Right ventricle myocardium inferior (tissue), 1 donor: ENCODE measurements at places on chromosomes 2 and 18. TPM values are rescaled to one million over a fixed set of nuclear protein-coding genes. Genes with fewer than 3 reads are reported as not detected.

- DNase-seq: no peak
These were observed 667 bp upstream of the SCYGR4 start for GRCh38 chr2:227616631-227617030.

The HOXD12 gene
- total RNA-seq: not detected

The SCN3A gene
- 0.95 TPM for total RNA-seq

GRCh38 chr2:25286723-25287483 is 54.8 kb downstream of the DNMT3A start:
- no peak for DNase-seq

The ALPP gene
- total RNA-seq: not detected

The KIAA2012 gene
- not detected for total RNA-seq

DNA sequence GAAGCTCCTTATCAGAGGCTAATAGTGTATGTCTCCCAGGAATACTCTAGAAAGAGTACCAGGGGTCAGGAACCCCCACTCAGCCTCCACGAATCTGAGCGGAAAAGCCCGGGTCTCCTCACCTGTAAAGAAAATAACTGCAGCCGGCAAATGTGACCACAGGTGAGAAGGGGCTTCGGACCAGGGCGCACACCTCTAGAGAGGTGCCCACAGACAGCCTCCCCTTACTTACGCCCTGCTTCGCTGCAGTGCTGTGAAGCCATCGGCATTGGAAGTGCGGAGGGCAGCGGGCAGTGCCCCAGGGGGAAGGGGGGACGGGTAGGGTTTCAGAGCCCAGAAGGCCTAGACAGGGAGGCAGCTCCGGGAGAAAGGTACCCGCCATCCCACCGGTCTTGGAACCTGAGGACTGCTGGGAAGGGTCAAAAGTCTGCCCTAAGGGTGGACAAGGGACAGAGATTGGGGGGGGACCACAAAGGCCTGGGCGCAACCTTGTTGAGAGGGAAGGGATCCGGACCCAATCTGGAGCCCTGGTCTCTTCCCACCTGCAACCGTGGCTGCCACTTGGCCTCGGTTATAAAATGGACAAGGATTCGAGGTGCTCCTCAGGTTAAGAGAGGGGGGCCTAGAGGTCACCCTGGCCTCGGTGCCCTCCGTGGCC is 642 bp upstream of the STEAP3 start:
- no peak for DNase-seq

The CYP1B1 gene
- total RNA-seq: 19.6 TPM

The SERPINB3 gene
- total RNA-seq: not detected

The SERPINB11 gene
- total RNA-seq: not detected

- no peak for DNase-seq
These were observed 608 bp downstream of the CCDC138 start for GRCh38 chr2:108787216-108787541.

DNA sequence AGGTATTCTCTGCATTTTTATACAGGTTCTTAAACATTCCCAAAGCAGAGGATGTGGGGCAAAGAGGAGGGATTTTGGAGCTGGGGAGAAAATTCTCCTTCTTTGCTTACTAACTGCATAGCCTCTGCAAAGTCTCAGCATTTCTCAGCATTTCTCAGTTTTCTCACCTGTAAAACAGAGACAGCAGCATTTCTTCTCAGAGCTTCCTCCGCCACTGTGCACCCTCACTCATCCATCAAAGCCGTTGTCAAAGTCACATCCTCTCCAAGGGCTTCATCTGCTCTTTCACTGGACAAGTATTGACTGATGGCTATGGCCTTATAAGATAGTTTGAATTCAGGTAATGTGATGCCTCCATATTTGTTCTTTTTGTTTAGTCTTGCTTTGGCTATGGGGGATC is 17.4 kb downstream of the MYO7B start:
- no peak for DNase-seq

The EFR3B gene
- 4.1 TPM for total RNA-seq

DNA sequence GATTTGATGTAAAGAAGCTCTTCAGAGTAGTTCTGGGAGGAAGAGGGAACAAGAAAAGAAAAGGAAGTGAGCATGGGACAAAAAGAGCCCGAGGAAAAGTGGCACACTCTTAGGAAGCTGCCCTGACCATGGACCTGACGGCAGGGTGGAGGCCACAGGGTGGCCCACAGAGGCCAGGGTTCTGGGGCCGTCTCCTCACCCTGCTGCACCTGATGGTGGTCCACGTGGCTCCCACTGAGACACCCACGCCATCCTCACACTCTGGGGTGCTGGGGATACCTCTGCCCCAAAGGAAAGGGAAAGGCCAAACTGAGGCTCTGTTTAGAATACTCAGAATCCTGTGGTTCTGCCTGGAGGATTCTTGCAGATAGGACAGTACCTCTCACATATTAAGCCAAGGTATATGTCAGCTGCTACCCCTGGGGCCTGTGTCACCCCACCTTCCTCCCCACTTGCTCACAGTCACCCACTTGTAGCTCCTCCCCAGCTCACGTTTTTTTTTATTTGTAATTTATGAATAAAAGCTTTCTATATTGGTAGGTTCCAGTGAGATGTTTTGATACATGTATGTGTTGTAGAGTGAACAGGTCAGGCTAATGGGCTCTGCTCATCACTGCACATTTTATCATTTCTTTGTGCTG is 171.1 kb downstream of the LDLRAD4 start:
- no peak for DNase-seq

The EMILIN1 gene
- 25.8 TPM for total RNA-seq

The NCKAP5 gene
- total RNA-seq: 4.3 TPM

GRCh38 chr2:232886176-232886575 is 16.1 kb downstream of the SNORC start:
- peak; percentile 21 for DNase-seq

DNA sequence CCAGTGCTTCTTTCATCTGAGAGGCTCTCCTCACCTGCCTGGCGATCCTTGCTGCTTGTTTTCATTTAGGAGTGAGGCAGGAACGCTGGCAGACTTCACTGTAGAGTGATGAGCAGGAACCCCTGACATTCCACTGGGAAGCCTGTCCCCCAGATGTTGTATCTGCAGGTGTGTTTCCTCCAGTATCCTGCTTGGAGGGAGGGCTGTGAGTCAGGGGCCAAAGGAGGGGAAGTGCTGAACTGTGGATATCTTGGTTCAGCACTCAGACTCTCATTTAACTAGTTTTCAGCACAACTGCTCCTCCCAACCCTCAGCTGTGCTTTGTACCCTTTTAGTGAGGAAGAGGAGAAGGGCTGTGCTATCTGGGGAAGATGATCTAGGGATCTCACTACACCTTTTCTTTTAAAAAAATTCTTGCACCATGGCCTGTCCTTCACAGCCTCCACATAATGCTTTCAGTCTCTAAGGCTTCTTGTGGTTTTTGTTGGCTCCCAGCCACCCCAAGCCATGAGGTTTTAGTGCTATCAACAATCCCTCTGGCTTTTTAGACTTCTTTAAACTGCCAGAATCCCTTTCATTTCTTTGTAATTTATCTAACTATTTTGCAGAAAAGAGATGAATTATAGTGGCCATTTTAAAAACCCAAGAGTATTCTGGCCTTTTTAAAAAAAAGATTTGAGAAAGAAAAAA is 11.2 kb downstream of the ANKAR start:
- DNase-seq: no peak
